Stimulated activated CD8-positive, alpha-beta memory T cell treated with anti-CD3 and anti-CD28 coated beads, Interleukin-2, amount 100 ng/mL, for 1 hour (primary cell): ENCODE measurements at places on chromosomes 7 and 10.

DNA sequence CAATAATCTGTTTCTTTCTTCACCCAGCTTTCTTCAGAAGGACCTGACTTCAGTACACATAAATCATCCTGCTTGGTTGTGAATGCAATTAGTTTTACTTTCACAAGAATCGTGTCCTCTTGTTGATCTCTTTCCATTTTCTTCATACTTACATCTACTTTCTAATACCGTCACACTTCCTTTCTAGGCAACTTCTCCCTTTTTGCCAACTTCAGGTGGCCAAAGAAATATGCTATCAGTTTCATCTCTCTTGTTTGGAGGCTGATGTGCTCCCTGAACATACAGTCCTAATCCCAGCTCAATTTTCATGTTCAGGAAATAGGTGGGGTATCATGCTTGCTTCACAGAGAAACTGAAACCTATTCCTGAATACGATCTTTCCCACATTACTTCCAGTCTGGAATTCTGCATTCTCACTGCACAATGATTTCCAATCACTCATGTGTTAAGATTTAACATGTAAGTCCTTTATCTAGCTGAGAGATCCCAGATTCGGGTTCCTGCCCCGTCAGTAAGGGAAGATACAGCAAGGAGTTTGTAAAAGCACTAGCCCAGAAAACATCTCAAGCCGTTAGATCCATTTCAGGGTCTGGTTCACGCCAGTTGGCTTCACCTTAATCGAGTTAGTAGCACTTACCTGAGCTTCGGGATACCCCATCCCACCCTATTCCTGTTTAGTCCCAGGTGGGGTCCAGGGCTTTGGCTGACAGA lies 994 bp downstream of the SLC25A28 start:
- no peak for DNase-seq

DNA sequence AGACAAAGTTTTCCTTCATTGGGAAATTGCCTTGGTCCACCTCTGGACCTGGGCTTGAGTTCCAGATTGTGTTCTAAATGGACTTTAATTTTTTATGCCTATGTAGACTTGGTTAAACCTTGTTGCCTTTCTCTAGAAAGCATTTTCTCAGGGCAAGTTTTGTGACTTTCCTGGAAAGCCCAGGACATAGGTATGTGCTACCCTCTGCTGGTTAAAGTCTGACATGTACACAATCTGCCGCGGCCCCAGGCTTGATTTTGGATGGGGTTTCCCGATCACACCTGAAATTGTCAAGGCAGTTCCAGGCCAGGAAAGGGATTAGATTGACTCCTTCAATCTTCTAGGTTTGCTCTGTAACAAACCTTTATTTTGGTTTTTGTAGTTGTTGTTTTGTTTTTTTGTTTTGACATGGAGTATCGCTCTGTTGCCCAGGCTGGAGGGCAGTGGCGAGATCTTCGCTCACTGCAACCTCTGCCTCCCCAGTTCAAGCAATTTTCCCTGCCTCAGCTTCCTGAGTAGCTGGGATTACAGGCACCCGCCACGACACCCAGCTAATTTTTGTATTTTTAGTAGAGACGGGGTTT lies 14.1 kb upstream of the AKR1B10 start:
- no peak for DNase-seq

- DNase-seq, result no peak
These were observed 108.2 kb downstream of the PIP4K2A start for GRCh38 chr10:22606164-22606614.

DNA sequence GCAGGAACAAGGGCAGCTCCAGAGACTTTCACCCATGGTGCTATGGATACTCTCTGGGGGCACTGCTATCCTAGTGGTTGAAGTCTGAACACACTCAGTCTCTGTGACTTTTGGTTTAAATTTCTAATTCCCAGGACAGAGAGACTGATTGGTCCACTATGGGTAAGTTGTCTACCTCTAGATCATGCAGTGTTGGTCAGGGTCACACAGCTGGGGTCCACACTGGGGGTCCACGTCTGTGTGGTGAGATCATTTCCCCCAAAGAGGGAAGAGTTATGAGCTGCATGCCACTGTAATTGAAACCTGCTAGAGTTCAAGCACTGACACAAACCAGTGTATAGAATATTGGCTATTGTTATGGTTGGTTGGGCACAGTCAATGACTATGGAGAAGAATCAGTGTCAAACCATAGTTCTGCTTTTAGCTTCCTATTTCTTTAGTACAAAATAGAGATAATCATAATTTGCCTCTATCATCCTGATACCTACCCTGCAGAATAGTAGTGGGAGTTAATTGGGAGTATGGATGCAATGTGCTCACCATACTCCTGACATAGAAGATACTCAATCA lies 101.6 kb downstream of the PRTFDC1 start:
- no peak for DNase-seq

GRCh38 chr7:99106821-99107241 lies 37.1 kb downstream of the SMURF1 start:
- DNase-seq, result no peak

DNA sequence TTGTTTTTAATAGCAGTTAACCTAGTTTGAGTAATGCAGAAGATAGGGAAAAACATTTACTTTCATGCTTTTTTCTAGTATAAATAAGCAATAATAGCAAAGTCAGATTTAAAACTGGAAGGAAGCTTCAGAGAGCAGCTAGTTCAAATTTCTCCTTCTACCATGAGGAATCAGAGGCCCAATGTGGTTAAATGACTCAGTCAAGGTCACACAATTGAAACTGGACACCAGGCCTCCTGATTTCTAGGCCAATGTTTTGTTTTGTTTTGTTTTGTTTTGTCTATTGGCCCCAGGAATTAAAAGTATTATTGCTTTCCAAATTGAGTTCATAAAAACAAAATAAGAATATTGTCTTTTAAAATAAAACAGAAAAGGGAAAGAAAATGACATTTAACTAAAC lies 122.3 kb downstream of the TRIL start:
- DNase-seq, result no peak

DNA sequence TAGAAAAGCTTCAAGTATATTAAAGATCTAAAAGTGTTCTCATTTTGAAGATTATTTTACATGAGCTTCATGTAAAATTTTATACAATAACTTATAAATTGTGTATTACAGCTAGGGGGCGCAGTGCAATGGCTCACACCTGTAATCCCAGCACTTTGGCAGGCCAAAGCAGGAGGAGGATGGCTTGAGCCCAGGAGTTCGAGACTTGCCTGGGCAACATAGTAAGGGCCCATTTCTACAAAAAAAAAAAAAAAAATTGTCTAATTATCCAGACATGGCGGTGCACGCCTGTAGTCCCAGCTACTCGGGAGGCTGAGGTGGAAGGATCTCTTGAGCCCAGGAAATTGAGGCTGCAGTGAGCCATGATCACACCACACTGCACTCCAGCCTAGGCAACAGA lies 16.6 kb downstream of the ACBD5 start:
- DNase-seq, result peak; percentile 12

DNA sequence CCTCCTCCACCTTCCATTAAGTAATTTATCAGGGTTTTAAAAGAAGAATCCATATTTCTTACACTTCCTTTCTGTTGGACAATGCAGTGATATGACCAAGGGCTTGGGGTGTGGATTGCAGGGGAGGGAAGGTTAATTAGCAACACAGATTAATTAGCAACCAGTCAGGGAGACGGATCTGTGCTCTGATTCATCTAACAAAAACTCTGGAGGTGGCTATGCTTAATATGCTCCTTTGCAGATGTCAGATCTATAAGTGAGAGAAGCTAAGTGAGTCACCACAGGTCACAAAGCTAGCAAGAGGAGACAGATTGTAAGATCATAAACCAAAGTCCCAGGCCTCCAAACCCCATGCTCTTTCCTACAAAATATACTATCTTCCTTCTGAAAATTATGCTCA lies 178.8 kb upstream of the ITGB1 start:
- DNase-seq, result no peak

DNA sequence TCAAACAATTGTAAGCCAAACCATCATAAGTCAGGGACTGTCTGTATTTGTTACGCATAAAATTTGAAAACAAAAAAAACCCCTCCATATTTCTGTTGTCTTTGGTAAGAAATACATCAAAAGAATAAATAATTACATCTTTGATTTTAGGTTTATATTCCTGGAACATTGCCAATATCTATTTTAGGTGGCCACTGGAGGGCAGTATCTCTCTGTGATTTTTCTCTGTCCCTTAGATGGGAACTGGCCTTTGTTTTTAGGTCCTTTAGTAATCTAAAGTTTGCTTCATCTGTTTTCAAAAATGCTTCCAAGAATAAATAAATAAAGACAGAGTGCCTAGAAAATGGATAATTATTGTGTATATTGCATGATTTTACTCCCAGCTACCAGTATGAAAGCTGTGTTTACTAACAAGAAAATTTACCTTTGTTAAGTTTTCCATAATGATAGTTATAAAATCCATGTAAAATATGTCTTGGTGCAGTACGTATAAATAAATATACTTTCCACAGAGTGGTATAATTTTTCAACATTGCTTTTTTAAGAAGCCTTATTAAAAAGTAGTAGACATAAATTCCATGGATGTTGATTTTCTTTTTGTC lies 64.2 kb downstream of the PHYHIPL start:
- DNase-seq, result no peak

DNA sequence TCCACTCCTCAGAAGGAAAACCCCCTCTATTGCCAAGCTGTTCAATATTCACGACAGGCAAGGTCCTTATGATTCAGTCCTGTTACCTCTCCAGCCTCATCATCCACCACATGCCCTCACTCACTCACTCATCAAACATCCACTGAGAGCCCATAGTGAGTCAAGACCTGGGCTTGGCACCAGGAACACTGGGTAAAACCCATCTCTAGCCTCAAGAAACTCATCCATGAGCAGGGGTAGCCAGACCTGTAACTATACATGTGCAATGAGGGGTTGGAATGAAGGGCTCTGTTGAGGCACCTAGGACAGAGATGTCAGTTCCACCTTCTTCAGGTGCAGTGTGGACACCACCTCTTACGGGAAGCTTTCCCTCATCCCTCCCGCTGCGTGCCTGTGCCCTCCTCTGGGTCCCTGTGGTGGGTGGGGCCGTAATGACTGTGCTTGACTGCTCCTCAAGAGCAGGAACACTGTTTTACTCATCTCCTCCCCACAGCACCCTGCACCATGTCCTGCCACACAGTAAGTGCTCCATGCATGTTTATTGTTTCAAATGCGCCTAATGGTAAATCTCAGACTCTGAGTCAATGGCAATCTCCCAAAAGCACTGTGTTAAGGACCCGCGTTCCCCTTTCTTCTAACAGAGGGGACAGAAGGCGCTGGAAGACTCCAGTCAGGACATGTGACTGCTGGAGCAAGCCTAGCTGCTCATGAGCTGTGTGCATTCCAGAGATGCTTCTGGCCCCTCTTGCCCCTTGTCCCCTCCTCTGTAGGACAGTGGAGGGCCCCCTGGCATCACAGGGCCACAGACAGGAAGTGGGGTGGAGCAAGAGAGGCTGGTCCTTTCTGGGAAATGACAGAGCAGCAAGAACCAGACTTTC lies 95.4 kb downstream of the HIPK2 start:
- DNase-seq, result no peak

DNA sequence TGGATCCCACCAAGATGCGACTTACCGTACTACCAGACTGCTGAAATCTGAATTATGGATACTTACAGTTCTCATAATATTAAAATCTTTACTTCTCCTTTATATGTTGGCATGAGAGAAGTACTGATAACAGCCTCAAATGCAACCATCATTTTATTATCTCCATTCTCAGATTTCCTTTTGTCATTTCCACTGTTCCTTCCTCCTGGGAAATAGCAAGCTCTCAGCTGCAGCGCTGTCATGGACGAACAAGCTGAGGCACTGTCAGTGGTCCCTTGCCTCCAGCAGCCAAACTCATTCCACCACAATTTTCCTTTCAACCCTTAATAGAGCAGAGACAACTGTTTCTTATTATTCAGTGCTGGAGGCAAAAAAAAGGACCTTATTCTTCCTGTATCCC lies 478.4 kb downstream of the ARL4A start:
- DNase-seq, result no peak

DNA sequence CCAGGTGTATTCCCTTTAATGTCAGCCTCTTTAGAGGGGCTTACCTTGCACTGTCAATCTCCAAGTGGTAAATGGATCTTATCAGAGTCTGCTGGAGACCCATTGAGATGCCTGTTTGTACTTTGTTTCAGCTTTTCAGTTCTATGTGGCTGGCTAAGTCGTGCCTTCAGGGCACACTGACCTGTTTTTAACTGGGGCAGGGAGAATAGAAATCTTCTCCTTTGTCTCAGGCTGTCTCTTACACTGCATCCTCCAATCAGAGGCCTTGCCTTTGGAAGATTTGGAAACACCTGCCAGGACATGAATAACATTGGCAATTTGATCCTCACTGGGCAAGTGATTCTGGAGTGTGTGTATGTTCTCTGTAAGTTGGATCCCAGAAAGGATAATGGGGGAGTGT lies 65.0 kb downstream of the POU6F2 start:
- no peak for DNase-seq

DNA sequence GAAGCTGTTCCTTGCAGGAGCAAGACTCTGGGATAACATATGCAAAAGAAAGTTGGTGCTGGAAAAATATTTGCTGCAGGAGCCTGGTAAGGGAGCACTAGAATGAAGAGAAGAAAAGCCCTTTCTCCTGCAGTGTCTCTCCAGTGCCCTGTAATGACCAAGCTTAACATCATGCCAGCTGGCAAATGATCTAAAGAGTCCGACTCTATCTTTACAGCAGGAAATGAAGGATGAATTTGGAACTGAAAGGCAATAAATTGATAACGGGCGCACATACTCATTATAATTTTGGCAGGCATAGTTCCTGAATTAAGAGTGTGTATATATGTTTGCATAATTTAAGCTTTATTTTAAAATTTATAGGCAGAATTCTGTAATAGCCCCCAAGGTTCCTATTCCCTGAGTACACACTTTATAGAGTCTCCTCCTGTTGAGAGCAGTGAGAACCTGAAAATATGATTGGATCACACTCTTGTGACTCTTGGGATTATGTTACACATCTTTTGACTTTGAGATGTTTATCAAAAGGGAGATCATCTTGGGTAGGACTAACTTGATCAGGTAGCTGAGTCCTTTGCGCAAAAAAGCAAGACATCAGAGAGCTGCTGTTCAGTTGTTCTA lies 299.0 kb upstream of the MBL2 start:
- DNase-seq, result no peak

- DNase-seq, result no peak
These were observed 54.7 kb downstream of the SYPL1 start for GRCh38 chr7:106057204-106057961.

GRCh38 chr7:3520206-3520605 lies 219.2 kb downstream of the SDK1 start:
- DNase-seq, result no peak

- no peak for DNase-seq
These were observed 657.6 kb downstream of the PARD3 start for GRCh38 chr10:34157501-34157900.
